ENCODE measurements at places on chromosomes 16 and 17.

GRCh38 chr16:85451641-85452363 lies 161.3 kb upstream of the GSE1 start:
- no peak for DNase-seq

DNA sequence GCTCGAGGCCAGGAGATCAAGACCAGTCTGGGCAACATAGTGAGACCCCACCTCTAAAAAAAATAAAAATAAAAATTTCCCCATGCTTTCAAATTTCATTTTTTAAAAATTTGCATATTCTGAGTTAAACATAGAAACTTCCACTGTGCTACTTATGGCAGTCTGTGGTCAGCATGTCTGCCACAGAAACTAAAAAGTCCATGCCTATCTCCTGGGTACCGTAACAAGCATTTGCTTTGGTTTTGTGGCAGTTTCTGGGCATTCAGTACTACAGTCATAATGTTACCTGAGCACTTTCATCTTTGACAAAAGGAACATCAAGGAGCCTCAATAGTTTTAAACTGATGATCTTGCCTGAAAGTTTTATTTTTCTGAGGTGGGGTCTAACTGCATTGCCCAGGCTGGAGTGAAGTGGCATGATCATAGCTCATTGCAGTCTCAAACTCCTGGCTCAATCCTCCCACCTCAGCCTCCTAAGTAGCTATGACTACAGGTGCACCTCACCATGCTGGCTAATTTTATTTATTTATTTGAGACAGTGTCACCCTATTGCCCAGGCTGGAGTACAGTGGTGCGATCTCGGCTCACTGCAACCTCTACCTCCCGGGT lies 13.2 kb upstream of the ITGA2B start:
- DNase-seq = no peak

- no peak for DNase-seq
These were observed 1.7 kb downstream of the CORO1A start for GRCh38 chr16:30184891-30185682.

DNA sequence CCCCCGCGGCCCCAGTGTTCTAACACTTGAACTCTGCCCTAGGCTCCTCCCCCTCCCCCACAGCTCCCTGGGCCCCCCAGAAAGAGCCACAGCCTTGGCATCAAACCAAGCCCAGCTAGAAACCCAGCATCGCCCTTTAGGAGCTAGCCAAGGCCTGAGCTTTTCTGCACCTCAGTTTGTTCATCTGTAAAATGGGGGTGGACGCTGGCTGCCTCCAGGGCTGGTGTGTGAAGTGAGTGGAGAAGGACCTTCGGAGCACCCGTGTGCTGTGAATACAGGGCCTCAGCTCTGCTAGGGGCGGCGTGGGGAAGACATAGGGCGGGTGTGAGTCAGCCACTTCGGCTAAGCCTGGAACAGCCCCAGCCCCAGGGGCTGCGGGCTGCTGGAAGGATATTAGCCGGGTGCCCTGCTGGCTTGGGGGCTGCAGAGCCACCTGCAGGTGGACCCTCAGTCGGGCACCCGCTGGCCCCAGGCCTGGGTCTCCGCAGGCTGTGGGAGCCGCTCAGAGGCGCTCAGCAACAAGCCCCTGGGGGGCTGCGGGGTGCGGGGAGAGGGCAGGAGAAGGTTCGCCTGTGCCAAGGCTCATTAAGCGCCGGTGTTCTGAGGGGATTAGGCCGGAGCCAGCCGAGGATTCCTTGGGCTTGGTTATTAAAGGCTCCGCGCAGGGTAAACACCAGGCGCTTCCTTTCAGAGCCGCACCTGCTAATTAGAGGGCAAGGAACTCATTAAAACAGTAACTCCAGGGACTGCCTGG lies 217.0 kb upstream of the CIBAR2 start:
- no peak for DNase-seq

GRCh38 chr16:1293921-1294656 lies 15.3 kb upstream of the UBE2I start:
- no peak for DNase-seq
